AG09319 (cell line): ENCODE measurements at places on chromosomes 1 and 21.

DNA sequence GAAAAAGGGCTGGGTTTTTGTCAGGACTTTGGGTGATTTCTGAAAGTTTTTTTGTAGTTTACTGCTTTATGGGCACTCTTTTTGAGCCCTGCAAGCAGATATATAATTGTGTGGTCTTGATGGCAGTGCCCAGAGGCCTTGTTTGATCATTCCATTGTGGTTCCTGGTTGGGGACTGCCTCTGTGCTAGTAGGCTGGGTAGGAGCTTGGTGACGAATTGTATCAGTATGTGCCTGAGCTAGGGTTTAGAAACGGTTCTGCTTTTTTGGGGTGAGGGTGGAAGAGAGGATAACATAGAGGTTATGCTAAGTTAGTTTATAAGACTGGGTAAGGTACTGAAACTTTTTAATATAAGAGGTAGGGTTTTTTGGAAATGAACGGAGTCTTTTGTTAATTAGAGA lies 139.7 kb upstream of the ETV3 start:
- no peak for DNase-seq

- no peak for DNase-seq
These were observed 87.3 kb downstream of the DISP3 start for GRCh38 chr1:11566042-11566850.

DNA sequence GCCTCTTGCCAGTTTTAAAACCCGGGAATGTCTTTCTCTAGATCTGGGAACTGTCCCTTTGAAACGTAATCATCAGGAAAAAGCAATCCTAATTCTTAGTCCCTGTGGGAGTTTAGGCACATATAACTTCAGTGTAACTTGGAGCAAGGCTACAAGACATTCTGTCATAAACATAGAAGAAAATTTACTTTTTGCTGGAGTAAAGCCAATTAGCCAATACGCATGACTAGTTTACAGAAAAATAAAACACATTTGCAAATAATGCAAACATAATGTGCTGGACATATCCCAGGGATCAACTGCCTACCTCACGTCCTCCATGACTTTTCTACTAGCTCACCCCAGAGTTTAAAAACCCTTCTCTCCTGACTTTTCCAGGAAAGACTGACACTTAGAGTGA lies 970.6 kb downstream of the MRPL39 start:
- no peak for DNase-seq

DNA sequence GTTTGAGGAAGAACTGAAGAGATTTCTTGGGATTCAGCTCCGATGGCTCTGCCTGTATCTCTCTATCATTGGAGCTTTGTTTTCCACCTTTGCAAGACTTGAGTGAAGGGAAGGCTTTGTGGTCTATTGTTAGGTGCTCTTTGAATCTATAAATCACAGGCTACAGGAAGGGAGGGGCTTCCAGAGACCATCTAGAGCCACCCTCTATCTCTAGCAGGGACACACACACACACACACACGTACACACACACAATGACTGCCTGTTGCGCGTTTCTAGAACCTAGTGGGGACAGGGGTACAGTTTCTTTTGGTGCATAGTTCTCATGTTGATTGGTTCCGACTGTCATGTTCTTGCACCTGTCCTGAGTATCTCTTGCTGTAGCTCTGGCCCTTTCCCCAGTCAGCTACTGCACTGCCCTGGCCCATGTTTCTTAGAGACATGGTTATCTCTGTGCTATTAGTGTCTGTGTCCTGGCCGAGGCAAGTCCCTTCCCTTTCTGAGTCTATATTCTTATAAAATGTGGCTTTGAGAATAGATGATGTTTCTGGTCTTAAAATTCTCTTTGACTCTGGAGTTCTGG lies 60.7 kb downstream of the MAN1C1 start:
- no peak for DNase-seq

- DNase-seq = no peak
These were observed 32.3 kb downstream of the FMO1 start for GRCh38 chr1:171280599-171280998.

GRCh38 chr1:6269720-6270400 lies 9.0 kb upstream of the GPR153 start:
- DNase-seq = no peak
